AG08396 (cell line): ENCODE measurements at places on chromosomes 1 and 21.

DNA sequence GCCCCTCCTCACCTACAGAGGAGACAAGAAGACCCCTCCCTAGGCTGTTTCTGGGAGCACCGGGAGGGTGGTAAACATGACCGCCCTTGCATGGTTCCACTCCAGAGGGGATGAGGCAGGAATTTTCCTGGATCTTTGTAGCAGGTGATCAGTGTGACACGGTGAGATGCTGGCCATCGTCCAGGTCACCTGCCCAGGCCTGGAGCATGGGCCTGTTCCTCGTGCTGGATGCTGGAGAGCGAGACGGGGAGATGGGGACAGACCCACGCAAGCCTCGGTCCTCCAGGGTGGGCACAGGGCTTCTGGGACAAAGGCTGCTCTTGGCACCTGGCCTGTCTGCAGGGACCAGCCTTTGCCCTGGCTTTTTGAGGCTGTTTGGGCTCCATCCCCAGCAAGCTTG is 46.2 kb downstream of the DMRTB1 start:
- no peak for DNase-seq

DNA sequence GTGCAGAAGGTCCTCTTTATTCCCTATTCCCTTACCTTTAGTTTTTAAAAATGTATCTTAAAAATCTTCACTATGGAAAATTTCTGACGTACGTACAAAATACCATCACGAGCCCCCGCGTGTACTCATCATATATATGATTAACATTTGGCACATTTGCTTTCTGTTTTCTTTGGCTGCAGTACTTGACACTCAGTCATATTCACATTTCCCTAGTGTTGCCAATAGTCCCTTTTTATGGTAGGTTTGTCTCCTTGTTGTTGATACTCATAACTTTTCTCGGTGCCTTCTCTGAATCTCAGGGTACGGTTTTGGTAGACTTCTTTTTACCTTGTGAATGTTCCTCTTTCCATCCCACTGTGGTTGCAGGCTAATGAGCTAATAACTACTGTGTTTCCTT is 23.3 kb downstream of the KDM4A start:
- DNase-seq, result no peak

DNA sequence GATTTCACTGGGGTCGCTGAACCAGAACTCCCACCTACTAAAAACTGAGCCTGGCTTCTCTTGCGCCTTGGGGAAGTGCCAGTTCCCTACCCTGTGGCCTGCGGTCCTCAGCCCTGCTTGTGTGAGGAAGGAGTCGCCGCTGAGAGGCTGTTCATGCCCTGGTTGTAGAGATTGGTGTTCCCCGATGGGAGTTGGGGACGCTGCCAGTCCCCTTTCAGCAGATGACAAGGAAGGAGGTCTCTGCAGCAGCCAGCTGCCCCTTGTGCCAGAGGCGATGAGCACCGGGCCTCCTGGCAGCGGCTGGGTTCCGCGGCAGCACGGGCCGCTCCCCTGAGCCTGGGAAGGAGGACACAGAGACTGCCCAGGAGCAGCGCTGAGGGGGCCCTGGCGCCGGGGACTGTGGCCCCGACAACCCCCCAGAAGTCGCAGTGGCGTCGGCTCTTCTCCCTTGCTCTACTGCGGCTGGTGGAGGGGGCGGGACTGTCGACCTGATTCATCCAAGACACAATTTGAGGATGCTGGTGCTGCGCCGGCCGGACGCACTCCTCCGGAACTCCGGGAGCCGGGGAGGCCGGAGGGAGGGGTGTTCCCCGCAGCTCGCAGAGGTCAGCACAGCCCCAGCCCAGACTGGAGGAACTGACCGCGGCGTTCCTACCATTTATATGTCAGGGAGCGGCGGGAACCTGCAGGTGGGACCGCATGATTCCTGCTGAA is 12.0 kb upstream of the ADORA3 start:
- DNase-seq, result peak; percentile 65

GRCh38 chr1:226009650-226010044 is 10.5 kb upstream of the SDE2 start:
- DNase-seq, result no peak

DNA sequence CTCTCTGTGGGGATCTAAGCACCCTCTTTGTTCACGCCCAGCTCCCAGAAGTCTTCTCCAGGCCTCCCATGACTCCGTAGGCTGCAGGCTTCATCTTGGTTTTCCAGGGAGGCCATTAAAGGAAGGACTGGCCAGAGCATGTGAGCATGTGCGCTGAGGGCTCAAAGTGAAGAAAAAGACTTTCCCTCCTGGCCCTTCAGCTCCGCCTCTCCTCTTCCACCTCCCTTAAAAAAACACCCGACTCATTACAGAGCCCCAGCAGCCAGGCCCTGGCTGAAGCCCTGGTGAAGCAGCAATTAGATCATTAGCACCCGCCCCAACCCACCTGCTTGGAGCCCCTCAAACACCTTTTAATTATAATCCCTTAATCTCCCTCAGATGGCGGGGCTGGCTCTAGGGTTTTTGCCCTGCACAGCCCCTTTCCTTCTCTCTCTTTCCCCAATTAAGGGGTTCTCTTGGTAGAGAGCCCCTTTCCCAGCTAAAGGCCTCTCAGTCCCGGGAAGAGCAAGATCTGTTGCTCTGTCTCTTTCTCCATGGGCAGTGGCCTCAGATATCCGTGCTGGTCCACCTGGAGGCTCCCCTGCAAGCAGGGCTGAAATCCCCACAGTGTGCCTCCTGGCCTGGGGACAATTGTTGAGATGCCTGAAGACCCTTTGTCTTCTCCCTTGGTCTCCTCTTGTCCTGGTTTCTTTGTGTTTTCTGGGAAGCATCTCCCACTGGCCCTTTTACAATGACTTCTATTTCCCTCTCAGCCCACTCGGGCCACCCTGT is 30.5 kb downstream of the RHBG start:
- no peak for DNase-seq

DNA sequence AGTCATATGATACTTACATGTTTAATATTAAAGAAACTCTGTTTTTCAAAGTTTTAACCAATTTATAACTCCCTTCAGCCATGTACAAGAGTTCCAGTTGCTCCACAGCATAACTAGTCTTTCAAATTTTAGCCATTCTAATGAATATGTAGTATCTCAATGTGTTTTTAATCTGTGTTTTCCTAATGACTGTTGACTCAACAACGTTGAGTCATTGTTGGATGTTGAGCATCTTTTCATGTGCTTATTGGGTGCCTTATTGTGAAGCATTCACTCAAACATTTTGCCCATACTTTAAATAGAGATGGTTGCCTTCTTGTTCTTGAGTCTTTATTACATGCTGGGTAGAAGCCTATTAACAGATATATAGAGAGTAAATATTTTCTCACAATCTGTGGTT is 240.2 kb upstream of the LYPLAL1 start:
- DNase-seq, result no peak

- no peak for DNase-seq
Measured at GRCh38 chr1:234550341-234551031, 59.5 kb downstream of the IRF2BP2 start.

GRCh38 chr1:94734963-94735901 is 84.9 kb upstream of the SLC44A3 start:
- no peak for DNase-seq

DNA sequence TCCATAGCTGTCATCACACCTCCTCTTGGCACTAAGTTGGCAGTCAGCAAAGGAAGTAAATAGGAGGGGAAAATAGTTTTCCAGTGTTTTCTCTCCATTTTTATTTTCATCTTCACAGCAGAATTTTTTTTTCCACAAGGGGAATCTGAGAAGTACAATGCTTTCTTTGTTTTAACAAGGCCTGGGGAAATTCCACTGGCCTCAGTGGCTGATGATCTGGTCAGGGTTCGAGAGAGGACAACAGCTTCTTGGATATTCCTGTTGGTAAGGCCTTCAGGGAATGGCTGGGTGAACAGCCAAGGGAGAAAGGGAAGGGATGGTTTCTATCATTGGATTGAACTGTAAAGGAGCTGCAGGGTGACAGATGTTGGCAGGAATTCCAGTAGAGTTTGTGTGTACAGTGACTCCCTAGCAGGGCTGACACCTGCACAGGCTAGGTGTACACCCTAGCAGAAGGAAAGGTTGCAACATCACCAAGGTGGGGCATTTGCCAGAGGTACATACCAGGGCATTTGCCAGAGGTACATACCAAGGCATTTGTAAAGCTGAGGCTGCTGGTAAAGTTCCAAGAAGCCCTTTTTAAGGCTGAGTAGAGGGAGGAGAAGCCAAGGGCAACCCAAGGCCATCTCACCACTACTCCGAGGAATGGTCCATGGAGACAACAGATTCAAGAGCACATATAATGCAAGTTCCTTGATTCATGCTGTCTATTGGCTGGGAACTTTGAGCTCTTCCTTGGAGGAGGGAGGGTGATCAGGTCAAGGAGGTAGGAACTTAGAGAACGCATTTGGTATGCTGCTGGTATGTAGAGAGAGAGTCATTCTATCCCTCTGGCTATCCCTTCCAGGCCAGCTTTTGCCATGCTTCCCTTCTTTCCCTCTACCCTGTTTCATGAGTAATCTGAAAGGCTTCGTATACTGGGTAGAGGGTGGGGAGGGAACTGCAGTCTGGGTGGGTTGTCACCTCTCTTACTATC is 3.1 kb downstream of the GJA5 start:
- DNase-seq, result no peak

DNA sequence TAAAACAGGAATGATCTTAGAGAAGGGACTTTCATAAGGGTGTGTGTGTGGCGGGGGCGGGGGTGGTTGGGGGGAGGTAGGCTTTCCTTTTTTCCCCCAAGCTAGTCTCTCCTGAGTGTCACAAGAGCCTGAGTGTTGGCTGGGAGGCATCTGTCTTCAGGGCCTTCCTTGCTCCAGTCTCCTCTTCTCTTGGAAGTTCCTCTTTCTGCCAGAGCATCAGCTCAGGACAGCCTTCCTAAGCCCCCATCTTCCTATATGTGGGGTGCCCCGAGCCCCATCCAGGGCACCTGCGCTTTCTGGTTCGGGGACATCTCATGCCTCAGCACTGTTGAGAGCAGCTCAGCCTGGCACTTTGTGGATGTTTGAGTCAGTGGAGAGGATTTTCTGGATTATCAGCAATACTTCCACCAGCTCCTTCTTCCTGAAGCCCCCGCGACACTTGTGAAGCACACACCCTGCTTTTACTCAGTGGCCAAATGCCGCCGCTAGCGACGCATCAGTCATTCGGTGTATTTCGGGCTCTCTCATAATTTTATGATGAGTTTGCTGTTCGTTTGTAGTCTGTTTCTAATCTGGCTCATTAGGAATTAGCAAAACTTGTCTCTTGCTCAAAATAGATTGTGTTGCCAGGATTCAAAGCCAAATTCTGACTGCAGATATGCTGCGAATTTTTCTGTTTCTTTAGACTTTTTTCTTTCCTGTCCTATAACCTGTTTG is 61.7 kb downstream of the GALNT2 start:
- DNase-seq, result no peak

- peak; percentile 96 for DNase-seq
Measured at GRCh38 chr1:17437580-17438317, 1.7 kb downstream of the RCC2 start.

GRCh38 chr21:38266732-38267131 is 9.9 kb downstream of the KCNJ15 start:
- peak; percentile 23 for DNase-seq

GRCh38 chr1:150928286-150928685 is 2.1 kb downstream of the SETDB1 start:
- no peak for DNase-seq

GRCh38 chr1:63983391-63984256 is 209.8 kb downstream of the ROR1 start:
- no peak for DNase-seq

DNA sequence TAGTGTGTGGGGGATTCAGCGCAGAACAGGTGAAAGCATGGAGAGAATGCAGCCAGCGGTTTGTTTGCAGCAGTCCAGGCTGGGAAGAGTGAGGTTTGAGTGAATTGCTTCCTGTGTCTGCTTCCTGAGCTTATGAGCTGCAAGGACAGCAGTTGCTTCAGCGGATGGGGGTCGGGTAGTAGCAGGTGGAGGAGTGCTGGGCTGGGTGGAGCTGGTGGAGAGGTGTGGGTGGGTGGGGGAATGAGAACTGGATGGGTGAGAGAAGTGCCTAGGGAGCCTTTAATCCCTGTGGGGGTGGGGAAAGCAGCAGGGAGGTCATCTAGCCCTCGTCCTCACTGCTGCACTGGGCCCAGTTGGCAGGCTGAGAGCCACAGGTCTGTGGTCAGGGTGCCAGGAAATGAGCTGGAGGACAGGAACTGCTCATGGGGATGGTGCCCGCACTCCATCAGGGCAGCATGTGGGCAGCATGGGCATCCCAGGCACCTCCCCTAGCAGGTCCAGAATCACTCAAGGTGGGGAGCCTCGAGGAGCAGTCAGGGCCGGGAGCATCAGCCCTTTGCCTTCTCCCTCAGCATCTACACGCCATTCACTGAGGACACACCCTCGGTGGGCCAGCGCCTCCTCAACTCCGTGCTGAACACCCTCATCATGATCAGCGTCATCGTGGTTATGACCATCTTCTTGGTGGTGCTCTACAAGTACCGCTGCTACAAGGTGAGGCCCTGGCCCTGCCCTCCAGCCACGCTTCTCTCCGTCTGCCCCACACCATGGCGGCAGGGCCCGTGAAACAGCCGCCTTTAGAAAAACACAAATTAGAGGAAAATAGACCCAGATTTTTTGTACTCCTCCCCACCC is 14.8 kb downstream of the PSEN2 start:
- no peak for DNase-seq
